Nasal cavity respiratory epithelium epithelial cell of viscerocranial mucosa (primary cell): ENCODE measurements at places on chromosomes 12 and 14. TPM values are rescaled to one million over a fixed set of nuclear protein-coding genes. Genes with fewer than 3 reads are reported as not detected.

The SEC23A gene
- total RNA-seq: 123 and 176 TPM in 2 replicates

The NAA30 gene
- 29.4 and 31.4 TPM in 2 replicates for total RNA-seq

The CLEC9A gene
- not detected in 2 replicates for total RNA-seq

The TOGARAM1 gene
- 11.3 and 19.4 TPM in 2 replicates for total RNA-seq

The GPR68 gene
- 1.4 and 10.5 TPM in 2 replicates for total RNA-seq

The P3H3 gene
- total RNA-seq: 18.8 and 20.6 TPM in 2 replicates

The TWF1 gene
- 150 and 183 TPM in 2 replicates for total RNA-seq

The PLD4 gene
- not detected in 2 replicates for total RNA-seq

The KITLG gene
- total RNA-seq: 53.8 and 76.2 TPM in 2 replicates

The DAAM1 gene
- total RNA-seq: 49.9 and 61.6 TPM in 2 replicates

The FAM90A1 gene
- total RNA-seq: 0.28 TPM in 1 of 2 replicates, not detected in the other

The AQP5 gene
- 0.34 and 0.43 TPM in 2 replicates for total RNA-seq

The AHNAK2 gene
- total RNA-seq: 283 and 1,136 TPM in 2 replicates

The CIDEB gene
- 1.0 and 2.8 TPM in 2 replicates for total RNA-seq

The TAS2R19 gene
- 0.34 and 7.6 TPM in 2 replicates for total RNA-seq

The LUM gene
- total RNA-seq: under 0.01 TPM in 1 of 2 replicates, not detected in the other

The GARIN6 gene
- not detected in 2 replicates for total RNA-seq

The KRT2 gene
- total RNA-seq: not detected in 2 replicates

The AVPR1A gene
- total RNA-seq: not detected in 2 replicates

The HOXC6 gene
- not detected in 2 replicates for total RNA-seq

The INHBC gene
- not detected in 2 replicates for total RNA-seq

The PPP1R1A gene
- not detected in 2 replicates for total RNA-seq

The KRT71 gene
- total RNA-seq: not detected in 2 replicates

The DGLUCY gene
- total RNA-seq: 7.9 and 25.8 TPM in 2 replicates

The TEX22 gene
- total RNA-seq: 0.28 and 0.34 TPM in 2 replicates

The IL26 gene
- total RNA-seq: not detected in 2 replicates

The ACSM4 gene
- not detected in 2 replicates for total RNA-seq

The OASL gene
- total RNA-seq: 0.50 and 9.6 TPM in 2 replicates

The ZNF605 gene
- total RNA-seq: 5.5 and 17.2 TPM in 2 replicates

The BDKRB2 gene
- total RNA-seq: 4.8 and 9.0 TPM in 2 replicates

The SUDS3 gene
- total RNA-seq: 35.2 and 41.0 TPM in 2 replicates

The AQP6 gene
- not detected in 2 replicates for total RNA-seq

The TAS2R31 gene
- total RNA-seq: 0.68 and 5.6 TPM in 2 replicates

The ENDOU gene
- total RNA-seq: under 0.01 TPM in 1 of 2 replicates, not detected in the other

The SSPN gene
- 0.68 and 3.1 TPM in 2 replicates for total RNA-seq

The SALL2 gene
- under 0.01 and 0.71 TPM in 2 replicates for total RNA-seq

The CLEC6A gene
- total RNA-seq: not detected in 2 replicates

The KRT77 gene
- not detected in 2 replicates for total RNA-seq

The BICDL1 gene
- total RNA-seq: 15.7 and 46.9 TPM in 2 replicates

The KLRB1 gene
- not detected in 2 replicates for total RNA-seq

The NID2 gene
- total RNA-seq: under 0.01 and 0.07 TPM in 2 replicates

The TAS2R7 gene
- not detected in 2 replicates for total RNA-seq

The KIF26A gene
- 0.14 and 1.0 TPM in 2 replicates for total RNA-seq

The PLEKHD1 gene
- total RNA-seq: 0.07 TPM in 1 of 2 replicates, not detected in the other

The HSP90AA1 gene
- total RNA-seq: 216 and 507 TPM in 2 replicates

The CLEC2A gene
- not detected in 2 replicates for total RNA-seq

The RFX4 gene
- not detected in 2 replicates for total RNA-seq

The ERBB3 gene
- total RNA-seq: 35.2 and 43.9 TPM in 2 replicates

The UNC79 gene
- total RNA-seq: under 0.01 and 0.21 TPM in 2 replicates

The MCRS1 gene
- total RNA-seq: 46.1 and 56.7 TPM in 2 replicates

The AACS gene
- total RNA-seq: 37.7 and 39.3 TPM in 2 replicates

The CDKN3 gene
- total RNA-seq: 0.28 and 5.5 TPM in 2 replicates

The NTN4 gene
- 73.8 and 160 TPM in 2 replicates for total RNA-seq

The CLEC4A gene
- total RNA-seq: under 0.01 TPM in 1 of 2 replicates, not detected in the other
